GM13976 (cell line): ENCODE measurements at places on chromosomes 16 and 17.

DNA sequence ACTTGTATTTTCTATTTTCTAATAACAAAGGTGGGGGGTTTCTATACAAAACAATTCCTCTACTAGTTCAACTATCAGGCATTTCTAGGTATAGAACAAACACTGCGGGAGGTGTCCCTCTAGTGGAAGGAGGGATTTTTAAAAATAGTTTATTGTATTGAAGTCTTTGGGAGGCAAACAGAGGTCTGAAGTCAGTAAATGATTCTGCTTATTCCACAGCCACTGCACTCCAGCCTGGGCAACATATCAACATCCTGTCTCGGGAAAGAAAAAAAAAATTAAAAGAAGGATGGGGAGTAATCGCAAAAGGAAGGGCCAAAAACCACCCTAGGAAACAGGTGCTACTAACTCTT, 648 bp upstream of the ERCC4 start:
- DNase-seq: peak; percentile 47

DNA sequence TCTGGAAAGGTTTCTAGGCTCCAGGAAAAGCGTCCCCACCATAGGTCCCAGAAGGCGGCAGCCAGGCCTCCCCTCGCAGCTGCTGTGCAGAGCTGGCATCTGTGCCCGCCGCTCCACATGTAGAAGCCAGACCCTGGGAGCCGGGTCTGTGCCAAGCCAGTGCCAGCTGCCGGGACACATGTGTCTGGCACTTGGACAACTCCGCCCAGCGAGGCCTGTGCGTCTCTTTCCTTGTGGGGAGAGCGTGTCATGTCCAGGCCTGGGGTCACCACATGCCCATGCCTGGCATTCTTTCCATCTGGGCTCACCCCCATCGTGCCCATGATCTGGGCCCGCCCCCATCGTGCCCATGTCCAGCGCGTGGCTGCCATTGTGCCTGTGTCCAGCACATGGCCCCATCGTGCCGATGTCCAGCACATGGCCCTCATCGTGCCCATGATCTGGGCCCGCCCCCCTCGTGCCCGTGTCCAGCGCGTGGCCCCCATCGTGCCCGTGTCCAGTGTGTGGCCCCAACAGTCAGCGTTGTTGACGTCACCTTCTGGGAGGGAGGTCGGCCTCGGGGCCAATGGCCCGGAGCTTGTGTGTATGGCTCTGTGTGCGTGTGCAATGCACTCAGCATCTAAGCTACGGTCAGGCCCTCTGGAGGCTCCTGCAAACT, 13.3 kb upstream of the ACSF3 start:
- no peak for DNase-seq

DNA sequence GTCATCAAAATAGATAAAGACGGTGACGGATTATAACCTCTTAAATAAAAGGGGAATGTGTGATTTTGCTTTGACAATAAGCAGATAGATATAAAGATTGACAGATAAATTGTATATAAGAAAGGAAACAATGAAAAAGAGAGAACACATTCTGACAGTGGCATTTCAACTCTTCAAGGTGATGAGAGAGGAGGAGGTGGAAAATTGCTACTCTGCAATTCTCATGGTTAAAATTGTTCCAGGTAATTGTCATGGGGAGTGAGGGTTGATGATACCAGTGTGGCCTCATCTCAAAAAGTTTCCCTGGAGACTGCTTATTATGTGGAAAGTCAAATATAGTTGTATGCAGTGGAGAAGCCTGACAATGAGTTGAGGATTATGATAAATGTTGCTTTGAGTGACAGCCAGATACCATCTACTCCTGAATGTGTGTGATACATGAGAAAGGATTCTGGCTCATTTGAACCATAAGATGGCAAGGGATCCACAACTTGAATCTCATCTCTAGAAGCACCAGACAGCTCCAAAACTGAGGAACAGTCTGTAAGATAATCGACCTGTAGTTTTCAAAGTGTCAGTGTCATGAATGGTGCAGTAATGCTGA, 1290.6 kb upstream of the CDH8 start:
- no peak for DNase-seq

- no peak for DNase-seq
Observed at GRCh38 chr16:51431517-51432241, 280.6 kb upstream of the SALL1 start.

GRCh38 chr17:63534078-63534570, 11.0 kb downstream of the KCNH6 start:
- DNase-seq: no peak

DNA sequence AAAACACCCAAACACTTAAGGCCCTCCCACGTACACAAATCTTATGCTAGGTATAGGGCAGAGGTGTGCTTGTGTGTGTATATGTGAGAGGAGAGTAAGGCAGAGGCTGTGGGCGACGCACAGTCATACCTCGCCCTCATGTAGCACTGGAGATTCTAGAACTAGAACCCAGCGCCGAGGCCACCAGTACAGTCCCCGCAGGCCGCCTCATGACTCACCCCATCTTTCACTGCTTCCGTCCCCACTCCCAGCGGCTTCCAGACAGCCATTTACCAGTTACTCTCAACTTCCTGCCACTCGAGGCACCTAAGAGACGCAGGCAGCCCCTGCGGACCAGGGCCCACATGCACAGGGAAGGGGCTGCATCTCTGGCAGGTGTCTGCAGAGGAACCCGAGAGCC, 23.2 kb upstream of the CYTH1 start:
- DNase-seq: no peak

DNA sequence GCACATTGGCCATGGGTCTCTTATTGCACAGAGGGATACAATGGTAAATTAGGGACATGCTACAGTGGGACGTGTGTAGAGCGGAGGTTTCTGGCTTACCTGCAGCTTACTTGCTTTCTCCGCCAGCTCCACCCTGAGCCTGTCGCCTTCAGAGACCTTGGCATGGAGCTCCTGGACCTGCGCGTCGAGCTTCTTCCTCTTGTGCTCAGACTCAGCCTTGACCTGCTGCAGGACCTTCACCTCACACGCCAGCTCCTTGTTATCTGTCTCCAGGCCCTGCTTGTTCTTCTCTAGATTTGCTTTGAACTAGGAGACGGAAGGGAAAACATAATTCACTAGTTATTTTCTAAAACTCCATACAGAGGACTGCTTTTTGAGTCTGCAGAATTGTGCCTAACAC, 63.5 kb downstream of the NDEL1 start:
- DNase-seq: no peak

DNA sequence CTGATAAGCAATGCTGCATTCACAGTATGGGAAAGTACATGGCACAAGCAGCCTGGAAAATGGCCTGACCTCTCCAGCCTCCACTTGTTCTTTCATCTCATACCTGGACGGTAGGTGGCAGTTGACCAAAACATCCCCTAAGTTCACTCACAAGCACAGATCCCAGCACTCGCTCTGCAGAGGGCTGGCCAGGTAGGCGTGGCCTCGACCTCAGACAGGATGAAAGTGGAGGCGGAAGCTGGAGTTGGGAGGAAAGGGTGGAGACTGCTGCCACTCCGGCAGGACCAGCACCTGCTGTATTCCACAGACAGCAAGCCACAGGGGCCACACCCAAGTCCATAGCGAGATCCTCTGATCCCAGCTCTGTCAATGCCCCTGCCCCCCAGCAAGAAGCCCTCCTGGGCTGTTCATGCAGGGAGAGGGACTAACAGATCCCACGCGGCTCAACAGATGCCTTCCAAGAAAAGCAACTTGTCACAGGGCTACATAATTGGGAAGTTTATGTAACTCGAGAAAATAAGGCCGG, 31.3 kb downstream of the ZCCHC14 start:
- DNase-seq: peak; percentile 76

DNA sequence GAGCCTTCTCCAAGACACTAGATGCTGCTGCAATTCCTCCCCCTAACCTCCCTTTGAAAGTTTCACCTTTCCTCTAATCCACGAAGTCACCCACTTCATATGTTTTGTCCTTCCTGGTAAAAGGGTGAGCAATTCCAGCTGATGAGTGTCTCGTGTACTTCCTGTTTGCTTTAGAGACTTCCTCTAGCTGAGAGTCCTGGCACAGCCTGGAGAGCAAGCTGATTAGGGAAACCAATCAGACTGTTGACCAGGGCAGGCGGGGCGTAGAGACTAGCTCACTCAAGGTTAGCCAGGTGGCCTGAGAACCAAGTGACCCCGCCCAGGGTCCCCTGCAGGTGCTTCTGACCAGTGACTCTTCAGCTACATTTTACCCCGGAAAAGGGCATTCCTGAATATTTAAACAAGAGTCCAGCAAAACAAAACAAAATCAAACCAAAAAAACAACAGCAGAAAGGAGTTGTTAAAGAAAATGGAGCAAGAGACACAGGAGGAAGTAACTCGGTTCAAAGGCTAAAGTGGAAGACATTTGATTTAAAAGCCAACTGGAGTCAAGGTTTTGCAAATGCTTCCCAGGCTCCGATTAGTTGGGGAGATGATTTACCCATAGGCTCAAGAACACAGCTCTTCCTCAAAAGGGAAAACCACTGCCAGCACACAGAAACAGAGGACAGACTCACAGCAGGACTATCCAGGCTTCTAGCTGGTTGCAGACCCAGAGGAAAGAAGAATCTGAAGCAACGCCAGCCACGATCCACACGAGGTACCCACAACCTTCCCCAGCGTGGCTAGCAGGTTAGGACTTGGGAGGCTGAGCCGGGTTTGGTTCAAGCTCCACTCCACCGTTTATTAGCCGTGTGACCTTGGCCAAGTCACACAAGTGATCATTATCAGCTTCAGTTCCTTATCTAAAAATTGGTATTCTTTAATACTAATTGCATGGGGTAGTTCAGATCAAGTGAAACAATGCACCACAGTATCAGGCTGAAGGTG, 13.4 kb downstream of the HSPB9 start:
- DNase-seq: no peak

GRCh38 chr16:14569213-14569612, 60.8 kb downstream of the PARN start:
- DNase-seq: no peak

GRCh38 chr16:81170824-81171223, 67.7 kb upstream of the BCO1 start:
- no peak for DNase-seq

GRCh38 chr17:15947271-15947670, 2.3 kb downstream of the ADORA2B start:
- DNase-seq: no peak

DNA sequence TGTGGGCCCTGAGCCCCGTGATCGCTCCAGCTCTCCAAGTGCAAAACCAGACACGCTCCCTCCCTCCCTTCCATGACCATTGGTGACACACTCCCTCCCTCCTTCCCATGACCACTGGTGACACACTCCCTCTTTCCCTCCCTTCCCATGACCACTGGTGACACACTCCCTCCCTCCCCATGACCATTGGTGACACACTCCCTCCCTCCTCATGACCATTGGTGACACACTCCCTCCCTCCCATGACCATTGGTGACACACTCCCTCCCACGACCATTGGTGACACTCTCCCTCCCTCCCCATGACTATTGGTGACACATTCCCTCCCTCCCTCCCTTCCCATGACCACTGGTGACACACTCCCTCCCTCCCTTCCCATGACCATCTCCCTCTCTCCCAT, 56.3 kb downstream of the LMF1 start:
- no peak for DNase-seq

- no peak for DNase-seq
Observed at GRCh38 chr17:7423679-7424078, 1.7 kb upstream of the SPEM2 start.

- DNase-seq: peak; percentile 73
Observed at GRCh38 chr17:5587438-5588032, 3.2 kb upstream of the NLRP1 start.

GRCh38 chr16:9328411-9328810, 237.0 kb downstream of the HAPSTR1 start:
- DNase-seq: no peak

DNA sequence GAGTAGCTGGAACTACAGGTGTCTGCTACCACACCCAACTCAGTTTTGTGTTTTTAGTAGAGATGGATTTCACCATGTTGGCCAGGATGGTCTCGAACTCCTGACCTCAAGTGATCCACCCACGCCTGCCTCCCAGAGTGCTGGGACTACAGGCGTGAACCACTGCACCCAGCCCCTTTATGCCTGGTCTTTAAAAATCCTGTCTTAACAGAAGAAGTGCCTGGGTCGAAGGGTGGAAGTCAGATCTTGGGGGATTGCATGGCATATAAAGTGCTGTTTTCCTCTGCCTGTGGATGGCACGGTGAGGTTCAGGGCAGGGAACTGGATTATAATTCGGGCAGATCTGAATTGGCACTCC, 30.3 kb downstream of the ZC3H18 start:
- DNase-seq: no peak

GRCh38 chr17:49931416-49932137, 37.4 kb upstream of the DLX4 start:
- DNase-seq: no peak

GRCh38 chr17:74042744-74043486, 160.6 kb upstream of the RPL38 start:
- DNase-seq: no peak

DNA sequence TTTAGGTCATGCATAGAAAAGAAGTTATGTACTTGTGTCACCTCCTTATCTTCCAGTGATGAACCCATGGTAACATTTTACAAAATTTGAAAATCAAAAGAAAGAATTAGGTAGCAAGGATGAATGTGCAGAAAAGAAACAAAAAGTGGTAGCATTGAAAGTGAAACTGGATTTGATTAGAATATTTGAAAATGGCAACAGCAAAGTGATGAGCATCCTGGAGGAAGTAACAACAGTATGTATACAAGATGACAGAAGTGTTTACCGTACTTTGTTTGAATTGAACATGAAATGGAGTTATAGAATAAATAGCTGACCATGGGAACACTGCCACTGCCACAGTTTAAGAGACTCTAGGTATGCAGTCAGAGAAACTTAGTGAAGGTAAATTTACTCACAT, 1313.1 kb downstream of the CDH11 start:
- no peak for DNase-seq

DNA sequence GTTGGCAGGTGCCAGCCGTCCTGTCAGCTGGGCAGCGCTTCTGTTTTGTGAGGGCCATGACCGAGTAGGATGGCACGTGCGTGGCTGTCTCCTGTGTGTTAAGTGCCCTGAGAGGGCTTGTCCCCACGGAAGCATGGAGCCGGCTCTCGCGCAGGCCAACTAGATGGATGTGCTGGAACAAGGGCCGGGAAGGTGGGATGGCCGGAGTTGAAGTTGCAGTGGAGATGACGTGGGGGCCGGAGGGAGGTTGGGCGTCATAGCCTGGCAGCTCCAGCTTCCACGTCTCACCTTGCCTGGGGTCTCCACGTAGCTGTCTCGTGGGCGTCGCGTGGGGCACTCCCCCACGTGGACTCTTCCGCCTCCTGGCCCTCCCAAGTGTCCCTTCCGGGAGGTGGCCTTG, 27.7 kb downstream of the TBCD start:
- no peak for DNase-seq

- DNase-seq: no peak
Observed at GRCh38 chr17:80675438-80676095, 130.9 kb downstream of the RPTOR start.
